ENCODE measurements at places on chromosomes 3 and 15.

DNA sequence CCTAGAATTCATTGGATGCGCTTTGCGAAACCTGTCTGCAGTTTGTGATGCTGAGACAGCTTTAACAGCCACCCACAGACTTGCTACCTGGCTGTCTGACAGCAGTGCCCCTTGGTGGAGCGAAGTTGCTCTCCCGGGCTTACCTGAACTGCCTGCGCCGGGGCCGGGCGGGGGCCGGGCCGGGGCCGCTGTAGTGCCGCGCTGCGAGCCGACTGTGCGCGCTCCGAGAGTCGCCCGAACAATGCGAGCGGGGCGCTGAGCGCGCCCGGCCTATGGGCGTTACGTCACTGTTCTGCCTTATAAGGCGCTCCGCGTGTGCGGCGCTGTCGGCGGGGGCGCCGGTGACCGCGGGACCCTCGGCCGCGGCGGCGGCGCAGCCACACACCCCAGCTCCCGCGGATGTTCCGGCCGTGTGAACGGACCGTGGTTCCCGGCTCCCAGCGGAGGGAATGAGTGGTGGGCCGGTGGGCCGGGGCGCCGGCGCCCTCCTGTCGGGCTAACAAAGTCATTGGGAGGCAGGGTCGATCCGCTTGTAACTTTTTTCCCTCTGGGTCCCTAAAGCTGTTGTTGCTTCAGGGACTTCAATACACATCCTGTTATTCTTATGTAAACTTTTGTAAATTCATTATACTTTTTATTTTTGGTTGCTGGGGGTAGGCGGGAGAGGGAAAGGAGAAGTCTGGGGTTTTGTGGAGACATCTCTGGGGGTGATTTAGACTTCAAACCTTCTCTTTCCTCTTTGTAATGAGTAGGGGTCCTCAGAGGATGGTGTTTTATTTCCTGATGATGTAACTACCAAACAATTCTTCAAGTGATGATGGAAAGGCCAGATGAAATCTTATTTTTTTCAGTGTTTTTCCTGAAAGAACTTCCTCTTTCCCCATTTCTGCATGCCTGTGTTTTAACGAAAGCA is 58.5 kb downstream of the CMSS1 start:
- DNase-seq, result peak; percentile 57

GRCh38 chr3:14852717-14853116 is 34.0 kb downstream of the FGD5 start:
- no peak for DNase-seq

DNA sequence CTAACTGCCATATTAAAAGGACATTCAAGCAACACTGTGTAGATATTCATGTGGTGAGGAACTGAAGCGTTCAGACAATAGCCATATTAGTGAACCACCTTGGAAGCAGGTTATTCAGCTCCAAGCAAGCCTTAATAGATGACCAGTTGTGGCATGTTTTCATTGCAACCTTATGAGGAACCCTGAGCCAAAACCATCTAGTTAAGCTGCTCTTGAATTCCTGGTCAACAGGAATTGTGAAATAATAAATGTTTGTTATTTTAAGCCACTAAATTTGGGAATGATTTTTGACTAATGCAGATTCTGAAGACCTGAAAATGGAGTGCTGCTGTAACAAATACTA is 73.0 kb downstream of the SPRED1 start:
- DNase-seq, result no peak

- no peak for DNase-seq
Measured at GRCh38 chr15:88707771-88708654, 69.2 kb downstream of the ISG20 start.

- DNase-seq, result peak; percentile 2
Measured at GRCh38 chr3:161310649-161311423, 60.5 kb downstream of the SPTSSB start.

DNA sequence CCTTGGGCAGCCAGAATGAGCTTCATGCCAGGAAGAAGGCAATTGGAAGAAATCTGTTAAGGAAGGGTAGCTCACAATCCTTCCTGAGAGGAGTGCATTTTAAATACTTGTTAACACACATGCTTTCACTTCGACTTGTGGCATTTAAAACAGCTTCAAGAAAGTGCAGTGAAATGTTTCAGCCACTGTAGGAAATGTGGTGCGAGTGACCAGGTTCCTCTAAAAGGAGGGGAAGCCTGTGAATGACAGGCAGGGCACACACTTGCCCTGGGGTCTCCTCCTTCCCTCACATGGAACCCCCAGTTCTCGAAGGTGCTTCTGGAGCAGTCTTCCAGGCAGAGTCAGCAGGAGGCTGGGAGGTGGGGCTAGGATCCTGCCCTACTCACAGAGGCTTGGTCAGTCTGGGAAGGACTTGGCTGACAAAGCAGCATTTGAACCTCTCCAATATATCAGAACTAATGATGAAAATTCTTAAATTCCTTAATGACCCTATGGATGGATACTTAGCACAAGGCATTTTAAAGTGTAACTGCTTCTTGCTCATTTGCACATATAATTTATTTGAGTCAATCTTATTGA is 358.6 kb downstream of the CHST2 start:
- DNase-seq, result no peak

GRCh38 chr3:30354513-30354912 is 251.9 kb upstream of the TGFBR2 start:
- no peak for DNase-seq

DNA sequence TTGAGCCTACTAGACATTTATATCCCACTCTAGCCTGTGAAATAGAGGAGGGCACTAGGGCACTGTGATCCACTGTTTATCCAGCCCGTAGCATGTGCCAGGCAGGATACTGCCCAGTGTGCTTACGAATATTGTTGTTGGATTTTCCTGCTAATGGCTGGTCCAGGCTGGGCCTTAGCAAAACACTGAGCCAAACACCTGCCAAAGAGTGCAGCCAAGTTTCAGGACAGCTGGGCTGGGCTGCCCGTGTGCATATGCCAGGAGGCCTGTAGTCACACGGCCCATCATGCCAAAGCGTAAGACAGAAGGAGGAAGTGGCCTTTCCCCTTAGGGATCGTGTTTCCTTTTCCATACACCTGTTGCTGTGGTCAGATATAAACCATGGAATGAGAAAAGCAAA is 54.5 kb upstream of the ABHD10 start:
- no peak for DNase-seq

GRCh38 chr15:85646538-85647091 is 148.1 kb downstream of the KLHL25 start:
- no peak for DNase-seq

GRCh38 chr3:143843587-143843986 is 4.7 kb downstream of the SLC9A9 start:
- no peak for DNase-seq

DNA sequence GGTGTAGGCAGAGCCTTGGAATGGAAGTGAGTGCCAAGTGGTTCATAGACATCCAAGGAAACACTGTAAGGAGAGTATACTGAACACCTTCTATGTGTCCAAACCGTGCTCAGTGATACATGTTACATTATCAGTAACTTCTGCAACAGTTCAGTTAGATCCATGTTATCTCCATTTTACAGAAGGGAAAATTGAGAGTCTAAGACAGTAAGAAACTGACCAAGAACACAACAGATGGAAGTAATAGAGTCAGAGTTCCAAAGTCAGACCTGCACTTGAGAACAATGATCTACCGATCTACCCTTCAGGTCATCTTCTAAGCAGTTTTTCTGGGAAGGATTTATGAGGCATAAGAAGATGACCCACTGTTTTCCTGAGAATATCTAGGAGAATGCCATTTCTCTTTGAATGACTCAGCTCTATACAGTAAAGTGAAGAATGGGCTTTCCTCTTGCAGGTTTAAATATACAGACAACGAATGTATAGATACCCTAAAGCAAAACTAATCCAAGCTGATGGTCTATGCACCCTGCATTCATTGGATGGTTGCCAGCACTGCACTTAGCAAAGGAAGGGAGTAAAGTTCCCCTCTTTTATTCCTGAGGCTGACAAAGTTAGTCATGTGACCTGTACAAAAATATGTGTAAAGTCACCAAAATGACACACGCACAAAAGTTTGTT is 604.1 kb upstream of the MDFIC2 start:
- DNase-seq, result no peak

DNA sequence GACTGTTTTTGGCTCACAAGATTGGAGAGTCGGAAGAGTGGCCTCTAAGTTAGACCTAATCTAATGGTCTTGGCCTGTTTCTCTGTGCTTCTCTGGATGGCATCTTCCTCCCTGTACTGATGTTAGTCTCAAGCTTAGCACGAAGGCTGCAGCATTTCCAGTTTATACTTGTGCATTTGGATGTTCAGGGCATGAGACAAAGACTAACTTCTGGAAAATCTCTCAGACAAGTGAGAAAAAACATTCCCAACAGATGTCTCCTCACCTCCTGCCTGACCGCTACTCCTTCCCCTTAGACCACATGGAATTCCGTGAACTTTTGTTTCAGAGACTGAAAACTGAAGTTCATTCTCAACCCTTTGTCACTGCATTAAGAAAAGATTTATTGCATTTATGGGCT is 410.8 kb upstream of the MCTP2 start:
- no peak for DNase-seq
